Activated gamma-delta T cell treated with Interleukin-2 at 50 U/mL for 16 hours (primary cell): ENCODE measurements at places on chromosomes 2 and 18.
A peak's percentile ranks its signal among the peaks of the same experiment; 100 is the strongest.

- DNase-seq, result no peak
These were observed 75.5 kb downstream of the CAPN13 start for GRCh38 chr2:30731706-30732105.

DNA sequence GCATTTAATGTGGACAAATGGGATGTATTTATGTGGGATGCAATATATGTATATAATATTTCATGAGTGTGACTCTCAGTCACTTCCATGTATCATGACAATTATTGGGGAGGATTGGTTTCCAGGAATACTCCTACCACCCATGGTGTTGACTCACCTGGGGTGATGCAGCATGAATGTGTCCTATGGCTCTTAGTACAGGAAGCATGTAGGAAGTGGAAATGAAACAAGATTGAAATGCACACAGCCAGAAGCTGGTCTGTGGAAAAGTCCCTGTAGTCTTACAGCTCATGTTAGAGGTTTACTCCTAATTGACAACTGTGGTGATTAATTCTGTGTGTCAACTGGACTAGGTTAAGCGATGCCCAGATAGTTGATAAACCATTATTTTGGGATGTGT is 89.3 kb upstream of the HAAO start:
- no peak for DNase-seq

DNA sequence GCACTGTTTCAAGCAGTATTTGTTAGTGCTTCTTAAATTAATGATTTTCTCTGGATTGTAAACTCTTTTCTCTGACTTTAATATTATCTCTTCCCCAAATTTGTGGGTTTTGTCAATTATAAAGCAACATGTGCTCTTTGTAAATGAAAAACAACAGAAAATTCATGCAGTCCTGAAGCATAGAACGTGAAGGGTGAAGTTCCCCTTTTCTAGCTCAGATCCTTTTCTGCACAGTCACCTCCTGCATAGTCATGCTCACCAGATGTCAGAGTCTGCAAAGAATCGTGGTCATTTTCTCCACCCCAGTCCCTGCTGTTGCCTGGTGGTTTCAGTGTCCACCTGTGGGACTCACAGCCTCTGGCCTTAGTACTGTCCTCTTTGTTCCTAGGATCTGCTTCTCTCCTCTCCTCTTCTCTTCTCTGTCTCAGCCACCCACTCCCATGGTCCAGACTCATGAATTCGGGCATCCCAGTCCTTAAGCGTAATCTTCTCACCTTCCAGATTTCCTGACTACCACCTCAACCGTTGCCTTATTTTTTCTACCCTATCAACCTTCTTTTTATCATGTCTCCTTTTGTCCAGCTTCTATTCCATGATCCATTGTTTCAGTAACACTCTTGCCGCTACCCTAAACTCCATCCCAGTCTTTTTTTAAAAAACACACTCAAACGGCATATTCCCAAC is 229.1 kb downstream of the RTP5 start:
- DNase-seq, result no peak

DNA sequence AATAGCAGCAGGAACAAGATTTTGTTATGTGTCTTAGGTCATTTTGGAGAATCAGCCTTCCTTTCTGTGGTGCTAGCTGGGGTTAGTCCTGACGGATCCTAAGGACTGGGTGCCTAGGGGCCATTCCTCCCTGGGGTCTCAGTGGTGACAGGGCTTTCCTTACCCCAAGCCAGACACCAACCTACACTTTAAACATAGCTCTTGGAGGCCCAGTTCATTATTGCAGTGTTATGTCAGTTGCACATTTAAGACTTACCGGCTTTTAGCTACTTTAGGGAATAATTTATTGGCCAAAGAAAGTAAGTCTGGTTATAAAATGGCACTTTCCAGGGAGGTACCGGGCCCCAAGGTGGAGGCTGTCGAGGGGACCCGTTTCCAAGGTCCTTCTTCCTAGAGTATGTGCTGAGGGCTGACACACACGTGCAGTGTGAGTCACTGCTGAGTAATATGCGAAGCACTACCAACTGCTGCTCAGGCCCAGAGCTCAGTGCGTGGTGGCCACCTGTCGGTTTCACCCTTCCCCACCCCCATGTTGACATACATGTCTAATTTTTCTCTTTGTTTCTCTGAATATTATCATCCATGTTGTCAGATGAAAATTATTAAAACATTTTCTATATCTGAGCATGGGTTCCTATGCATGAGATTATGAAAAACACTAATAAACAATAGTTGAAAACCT is 37.0 kb upstream of the GRHL1 start:
- DNase-seq, result no peak

DNA sequence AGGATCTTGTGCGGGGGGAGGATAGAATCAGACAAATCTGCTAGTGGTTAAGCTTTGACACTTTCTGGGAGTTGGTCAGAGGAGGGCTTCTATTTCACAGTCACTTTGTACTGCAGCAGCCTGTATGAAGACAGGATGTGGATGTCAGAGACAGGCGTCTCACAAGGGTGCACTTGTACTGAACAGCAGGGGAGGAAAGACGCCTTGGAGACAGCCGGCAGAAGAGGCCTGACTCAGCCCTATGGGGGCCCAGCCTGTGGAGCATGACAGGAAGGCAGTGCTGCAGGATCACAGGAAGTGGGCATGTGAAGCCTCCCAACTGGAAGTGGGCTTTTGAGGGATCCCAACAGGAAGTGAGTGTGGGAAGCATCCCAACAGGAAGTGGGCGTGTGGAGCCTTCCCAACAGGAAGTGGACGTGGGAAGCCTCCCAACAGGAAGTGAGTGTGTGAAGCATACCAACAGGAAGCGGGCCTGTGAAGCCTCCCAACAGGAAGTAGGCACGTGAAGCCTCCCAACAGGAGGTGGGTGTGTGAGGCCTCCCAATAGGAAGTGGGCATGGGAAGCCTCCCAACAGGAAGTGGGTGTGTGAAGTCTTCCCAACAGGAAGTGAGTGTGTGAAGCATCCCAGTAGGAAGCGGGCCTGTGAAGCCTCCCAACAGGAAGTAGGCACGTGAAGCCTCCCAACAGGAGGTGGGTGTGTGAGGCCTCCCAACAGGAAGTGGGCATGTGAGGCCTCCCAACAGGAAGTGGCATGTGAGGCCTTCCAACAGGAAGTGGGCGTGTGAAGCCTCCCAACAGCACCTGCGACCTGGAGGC is 212.3 kb downstream of the SNTG2 start:
- DNase-seq, result peak; percentile 16

DNA sequence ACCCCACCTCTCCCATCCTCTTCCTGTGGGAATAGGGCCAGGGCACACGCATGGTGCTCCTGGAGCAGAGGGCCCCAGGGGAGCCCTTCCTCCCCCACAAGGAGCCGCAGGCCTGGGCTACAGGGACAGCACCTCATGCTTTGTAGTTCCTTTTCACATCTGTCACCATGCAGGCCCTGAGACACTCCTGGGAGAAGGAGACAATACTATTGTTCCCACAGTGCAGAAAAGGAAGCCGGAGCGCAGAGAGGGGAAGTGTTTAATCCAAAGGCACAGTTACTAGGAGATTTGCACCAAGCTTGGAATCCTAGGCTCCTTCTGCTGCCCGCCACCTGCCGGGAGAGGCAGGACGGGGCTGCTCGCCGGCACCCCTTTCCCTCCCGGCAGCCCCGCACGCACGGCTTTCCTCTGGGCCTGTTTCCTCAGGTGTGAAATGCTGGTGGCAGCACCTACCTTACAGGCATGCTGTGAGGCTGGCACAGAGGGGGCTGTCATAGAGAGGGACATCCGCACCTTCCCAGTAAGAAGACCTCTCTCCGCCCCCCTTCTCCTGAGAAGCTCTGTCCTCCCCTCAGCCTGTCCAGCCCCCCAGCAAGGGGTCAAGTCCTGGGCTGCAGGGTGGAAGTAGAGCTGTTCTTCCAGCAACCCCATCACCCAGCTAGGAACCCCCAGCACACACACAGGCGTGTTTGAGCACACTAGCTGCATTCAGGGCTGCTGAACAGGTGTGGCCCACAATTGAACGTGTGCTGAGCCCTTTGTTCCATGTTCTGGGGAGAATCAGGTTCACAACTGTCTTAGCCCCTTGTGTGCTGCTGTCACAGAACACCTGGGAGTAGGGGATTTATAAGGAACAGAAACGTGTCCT is 62.6 kb downstream of the SMAD7 start:
- no peak for DNase-seq

DNA sequence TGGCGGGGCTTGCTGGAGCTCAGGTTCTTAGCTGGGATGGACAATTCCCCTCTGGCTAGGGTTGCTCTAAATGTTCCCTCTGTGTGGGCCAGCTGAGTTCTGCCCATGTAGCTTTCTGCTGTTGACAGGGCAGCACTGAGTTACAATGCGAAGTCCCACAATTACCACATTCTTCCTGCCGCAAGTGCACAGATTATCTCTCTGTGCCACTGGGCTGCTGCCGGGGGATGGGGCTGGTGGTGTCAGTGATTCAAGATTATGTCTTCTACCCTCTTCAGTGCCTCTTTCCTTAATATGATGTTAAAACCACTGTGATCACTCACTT is 708.1 kb downstream of the SLC4A3 start:
- no peak for DNase-seq

DNA sequence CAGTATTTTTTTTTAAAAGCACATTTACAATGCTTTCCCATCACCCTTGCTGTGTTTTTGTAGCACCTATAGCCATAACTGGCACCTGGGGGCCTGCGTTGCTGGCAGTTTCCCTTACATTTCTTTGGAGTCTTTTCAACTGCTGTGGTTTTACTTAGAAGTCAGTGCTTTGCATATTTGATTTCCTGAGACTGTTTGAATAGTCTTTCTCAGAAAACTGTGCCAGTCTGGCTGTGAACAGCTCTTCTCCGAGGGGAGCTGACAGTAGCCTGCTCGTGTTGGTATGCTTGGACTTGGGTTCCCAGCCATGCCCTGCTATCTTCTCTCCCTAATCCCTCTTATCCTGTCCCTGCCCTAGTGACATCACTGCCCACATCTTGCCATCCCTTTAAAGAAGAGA is 81.5 kb downstream of the DPP4 start:
- DNase-seq, result peak; percentile 58

- no peak for DNase-seq
These were observed 120.9 kb downstream of the PTGR3 start for GRCh38 chr18:75088021-75088506.

GRCh38 chr2:28360058-28360717 is 32.5 kb upstream of the FOSL2 start:
- DNase-seq, result no peak

DNA sequence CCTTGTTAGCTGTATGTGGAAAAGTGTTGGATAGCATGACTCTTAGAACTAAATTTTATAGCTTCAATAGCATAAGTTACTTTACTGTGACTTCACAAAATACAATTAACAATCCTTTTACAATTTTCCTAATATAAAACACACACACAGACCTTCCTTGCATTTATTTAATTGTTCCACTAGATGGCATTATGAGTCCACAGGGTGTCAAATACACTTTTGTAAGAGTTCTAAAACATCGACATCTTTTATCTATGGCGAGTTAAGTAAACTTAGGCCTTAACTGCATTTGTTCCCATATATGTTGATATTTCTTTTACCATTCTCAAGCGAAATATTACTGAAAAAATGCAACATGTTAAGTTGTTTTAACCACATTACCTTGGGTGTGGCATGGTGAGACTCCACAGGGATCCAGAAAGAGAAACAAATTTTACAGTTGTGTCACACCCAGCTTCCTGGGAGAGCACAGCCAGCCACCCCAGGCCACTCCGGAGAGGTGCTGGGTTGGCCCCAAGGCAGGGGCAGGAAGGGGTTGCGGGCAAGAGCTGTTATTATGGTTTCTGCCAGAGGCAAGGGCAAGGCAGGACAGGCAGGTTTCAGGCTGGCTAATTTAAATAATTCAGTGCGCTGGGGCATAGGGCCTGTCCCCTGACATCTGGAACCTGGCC is 312.4 kb upstream of the MC4R start:
- no peak for DNase-seq

DNA sequence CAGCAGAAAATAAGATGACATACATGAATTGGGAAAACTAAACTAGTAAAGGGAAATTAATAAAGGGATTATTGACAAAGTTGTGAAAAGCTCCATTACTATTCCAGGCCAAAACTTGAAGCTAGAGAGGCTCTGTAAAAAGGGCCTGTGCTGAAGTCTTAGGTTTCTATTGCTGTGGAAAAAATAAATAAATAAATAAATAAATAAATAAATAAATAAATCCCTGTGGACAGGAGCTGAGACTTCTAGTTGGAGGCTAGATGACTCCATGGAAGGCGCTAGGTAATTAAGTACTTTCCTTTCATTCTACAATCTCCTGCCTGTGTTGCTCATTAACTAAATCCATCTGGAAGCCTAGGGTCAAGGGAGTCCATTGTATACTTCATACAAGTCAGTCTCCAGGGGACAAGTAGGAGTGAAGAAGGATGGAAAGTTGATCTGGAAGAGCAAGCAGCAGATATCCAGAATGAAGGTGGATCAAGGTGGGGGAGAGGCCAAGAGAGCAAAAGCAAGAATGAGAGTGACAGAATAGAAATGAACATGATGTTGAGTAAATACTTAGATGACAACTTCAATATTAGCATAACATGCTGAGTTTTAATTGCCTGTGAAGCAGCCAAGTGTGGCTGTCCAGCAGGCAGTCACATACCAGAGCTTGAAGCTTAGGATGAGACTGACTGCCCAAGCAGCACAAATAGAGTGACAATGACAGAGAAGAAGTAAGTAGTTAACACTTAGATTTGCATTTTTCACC is 26.2 kb upstream of the CCNT2 start:
- no peak for DNase-seq

GRCh38 chr2:147181351-147182029 is 663.3 kb upstream of the ACVR2A start:
- DNase-seq, result no peak

DNA sequence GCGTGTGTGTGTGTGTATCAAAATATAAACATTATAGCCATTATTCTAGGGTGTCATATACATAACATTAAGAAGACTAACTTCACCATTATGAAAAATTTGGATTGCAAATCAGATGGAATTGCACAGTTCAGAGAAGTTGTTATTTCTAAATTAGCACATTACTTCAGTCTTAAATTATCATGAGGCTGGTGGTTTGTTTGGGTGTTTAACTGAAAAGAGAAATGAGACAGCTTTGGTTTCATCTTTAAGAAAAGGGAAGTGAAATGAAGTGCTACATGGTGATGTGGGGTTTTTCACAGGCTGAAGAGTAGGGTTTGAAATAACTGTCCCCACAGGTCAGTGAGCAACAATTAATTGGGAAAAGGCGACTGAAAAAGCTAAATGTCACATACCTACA is 161.2 kb upstream of the XIRP2 start:
- DNase-seq, result no peak

DNA sequence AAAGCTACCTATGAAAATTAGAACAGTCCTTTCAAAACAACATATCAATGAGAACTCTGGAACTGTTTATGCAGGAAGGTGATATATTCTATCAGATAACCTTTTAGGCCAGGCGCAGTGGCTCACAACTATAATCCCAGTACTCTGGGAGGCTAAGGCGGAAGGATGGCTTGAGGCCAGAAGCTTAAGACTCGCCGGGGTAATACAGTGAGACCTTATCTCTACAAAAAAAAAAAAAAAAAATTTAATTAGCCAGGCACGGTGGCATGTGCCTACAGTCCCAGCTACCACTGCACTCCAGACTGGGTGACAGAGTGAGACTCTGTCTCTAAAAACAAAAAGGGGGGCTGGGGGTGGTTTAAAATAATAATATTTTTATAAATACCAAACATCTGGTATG is 77.9 kb downstream of the OSBPL1A start:
- DNase-seq, result no peak
